ENCODE measurements at places on chromosomes 4 and X. TPM values are rescaled to one million over a fixed set of nuclear protein-coding genes. Genes with fewer than 3 reads are reported as not detected.

DNA sequence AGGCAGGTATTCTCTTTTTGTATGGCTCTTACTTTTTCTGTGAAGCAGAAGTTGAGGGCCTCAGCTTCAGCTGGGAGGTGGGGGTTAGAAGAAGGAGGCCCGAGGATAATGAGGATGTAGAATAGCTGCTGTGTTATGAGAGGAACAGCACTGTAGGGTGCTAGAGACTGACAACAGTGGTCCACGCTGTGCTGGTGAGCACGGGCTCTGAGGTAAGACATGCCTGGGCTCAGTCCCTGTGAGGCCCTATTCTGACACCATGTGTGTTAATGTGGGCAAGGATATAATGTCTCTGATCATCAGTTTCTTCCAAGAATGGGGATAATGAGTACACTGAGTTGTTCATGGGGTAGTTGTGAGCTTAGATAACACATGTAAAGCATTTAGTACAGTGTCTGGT lies 55.3 kb upstream of the SFRP2 start:
- peaks cover 6% of the 10 kb centered on the region for H3K27me3 ChIP-seq
- no peak for DNase-seq
- no peak overlapping the region for H3K4me3 ChIP-seq
- no peaks in the 10 kb centered on the region for H3K4me1 ChIP-seq
- H3K36me3 ChIP-seq: no peaks in the 10 kb centered on the region

GRCh38 chr4:137626942-137627738 lies 94.8 kb upstream of the PCDH18 start:
- H3K27me3 ChIP-seq: no peaks in the 10 kb centered on the region
- no peak overlapping the region for H3K4me3 ChIP-seq

GRCh38 chrX:133364865-133365264 lies 50.4 kb downstream of the GPC4 start:
- H3K27me3 ChIP-seq: no peaks in the 10 kb centered on the region
- no peak overlapping the region for H3K27ac ChIP-seq
- H3K36me3 ChIP-seq: no peaks in the 10 kb centered on the region

DNA sequence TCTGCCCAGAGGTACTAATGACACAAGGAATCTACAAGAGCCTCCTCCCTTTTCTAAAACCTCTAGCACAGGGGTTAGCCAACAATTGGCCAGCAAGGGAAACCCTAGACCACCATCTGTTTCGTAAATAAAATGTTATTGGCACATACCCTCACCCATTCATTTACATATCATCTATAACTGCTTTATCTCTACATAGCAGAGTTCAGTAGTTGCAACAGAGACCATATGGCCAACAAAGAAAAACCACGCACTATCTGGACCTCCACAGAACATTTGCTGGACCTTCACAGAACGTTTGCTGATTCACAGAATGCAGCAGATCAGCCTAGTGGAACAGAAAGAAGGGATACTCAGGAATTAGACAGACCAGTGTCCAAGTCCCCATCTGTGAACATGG lies 9.4 kb downstream of the SLC2A9 start:
- H3K27me3 ChIP-seq: no peaks in the 10 kb centered on the region
- H3K4me1 ChIP-seq: no peaks in the 10 kb centered on the region
- no peaks in the 10 kb centered on the region for H3K36me3 ChIP-seq
- no peak overlapping the region for H3K27ac ChIP-seq
- DNase-seq: no peak

DNA sequence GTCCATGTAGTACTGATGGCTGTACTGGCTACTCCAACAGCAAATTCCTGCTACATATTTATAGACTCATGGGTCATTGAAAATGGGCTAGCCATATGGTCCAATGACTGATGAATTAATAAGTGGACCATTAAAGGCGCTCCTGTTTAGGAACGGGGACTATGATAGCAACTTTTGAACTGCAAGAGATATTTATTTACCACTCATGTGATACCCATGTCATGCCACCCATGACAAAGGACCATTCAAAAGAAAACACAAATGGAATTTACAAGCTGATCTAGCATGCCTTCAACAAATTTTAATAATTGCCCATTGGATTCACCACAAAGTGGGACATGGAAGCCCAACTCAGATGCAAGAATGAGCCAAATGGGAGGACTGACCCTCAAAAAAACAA lies 240.0 kb upstream of the GALNTL6 start:
- no peak overlapping the region for H3K4me3 ChIP-seq
- no peaks in the 10 kb centered on the region for H3K4me1 ChIP-seq
- no peak overlapping the region for H3K27ac ChIP-seq
- no peaks in the 10 kb centered on the region for H3K27me3 ChIP-seq
- no peaks in the 10 kb centered on the region for H3K36me3 ChIP-seq

GRCh38 chr4:42928582-42928981 lies 36.1 kb downstream of the GRXCR1 start:
- no peak overlapping the region for H3K4me3 ChIP-seq
- no peaks in the 10 kb centered on the region for H3K36me3 ChIP-seq
- peaks cover 7% of the 10 kb centered on the region for H3K27me3 ChIP-seq

- no peak for DNase-seq
- no peaks in the 10 kb centered on the region for H3K36me3 ChIP-seq
- peak overlapping the region; percentile 82 for H3K4me3 ChIP-seq
- H3K27me3 ChIP-seq: peaks cover 61% of the 10 kb centered on the region
- H3K4me1 ChIP-seq: peaks cover 57% of the 10 kb centered on the region
- H3K27ac ChIP-seq: no peak overlapping the region
Measured at GRCh38 chr4:4860600-4861389, 1.3 kb downstream of the MSX1 start.

- H3K4me1 ChIP-seq: no peaks in the 10 kb centered on the region
- peak; percentile 8 for DNase-seq
- H3K27ac ChIP-seq: no peak overlapping the region
- no peaks in the 10 kb centered on the region for H3K36me3 ChIP-seq
- peaks cover 4% of the 10 kb centered on the region for H3K27me3 ChIP-seq
- H3K4me3 ChIP-seq: peak overlapping the region; percentile 44
Measured at GRCh38 chrX:151359931-151360871, 36.8 kb upstream of the VMA21 start.

DNA sequence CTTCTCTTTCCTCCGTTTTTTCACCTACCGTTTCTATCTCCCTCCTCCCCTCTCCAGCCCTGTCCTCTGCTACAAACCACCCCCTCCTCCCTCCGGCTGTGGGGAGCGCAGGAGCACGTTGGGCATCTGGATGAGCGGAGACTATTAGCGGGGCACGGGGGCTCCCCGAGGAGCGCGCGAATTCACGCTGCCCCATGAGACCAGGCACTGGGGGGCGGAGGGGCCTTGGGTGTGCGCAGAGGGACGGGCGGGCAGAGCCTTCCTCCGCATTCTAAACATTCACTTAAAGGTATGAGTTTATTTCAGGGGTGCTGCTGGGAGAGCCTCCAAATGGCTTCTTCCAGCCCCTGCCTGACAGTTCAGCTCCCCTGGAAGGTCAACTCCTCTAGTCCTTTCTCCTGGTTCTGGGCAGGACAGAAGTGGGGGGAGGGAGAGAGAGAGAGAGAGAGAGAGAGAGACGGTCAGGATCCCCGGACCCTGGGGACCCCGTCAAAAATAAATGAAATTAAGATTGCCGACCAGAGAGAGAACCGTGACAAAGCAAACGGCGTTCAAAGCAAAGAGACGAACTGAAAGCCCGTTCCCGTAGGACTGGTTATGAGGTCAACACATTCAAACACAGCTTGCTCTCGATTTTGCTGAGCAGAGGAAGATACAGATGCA lies 5.0 kb downstream of the SHOX start:
- no peak for DNase-seq
- peaks cover 24% of the 10 kb centered on the region for H3K4me1 ChIP-seq
- H3K36me3 ChIP-seq: peaks cover 6% of the 10 kb centered on the region
- H3K27ac ChIP-seq: no peak overlapping the region
- no peak overlapping the region for H3K4me3 ChIP-seq

- H3K4me1 ChIP-seq: no peaks in the 10 kb centered on the region
- H3K27me3 ChIP-seq: no peaks in the 10 kb centered on the region
- H3K36me3 ChIP-seq: no peaks in the 10 kb centered on the region
- H3K4me3 ChIP-seq: no peak overlapping the region
Measured at GRCh38 chrX:54076903-54077302, 32.6 kb upstream of the PHF8 start.

The GPR82 gene
- 0.08 TPM for polyA plus RNA-seq

The BMPR1B gene
- polyA plus RNA-seq: not detected

The DYNLT3 gene
- polyA plus RNA-seq: 39.6 TPM

The EVC gene
- polyA plus RNA-seq: not detected

The SULT1B1 gene
- polyA plus RNA-seq: 13.2 TPM
